ENCODE measurements at places on chromosomes 2 and 18.

DNA sequence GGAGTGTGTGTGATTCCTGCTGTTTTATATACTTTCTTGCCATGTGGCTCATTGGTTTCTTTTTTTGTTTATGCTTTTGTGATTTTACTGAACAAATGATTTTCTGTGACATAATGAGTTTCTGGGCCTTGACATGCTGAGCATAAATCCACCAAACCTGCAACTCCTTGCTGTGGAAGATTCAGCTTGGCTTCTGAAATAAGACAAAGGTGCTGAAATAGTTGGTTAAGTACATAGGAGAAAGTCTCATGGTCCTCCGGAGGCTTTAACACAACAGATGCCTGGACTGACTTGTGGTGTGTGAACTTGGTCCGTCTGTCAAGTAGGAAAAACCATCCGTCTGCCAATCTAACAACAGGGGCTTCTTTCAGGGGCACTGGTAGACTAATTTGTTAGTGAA lies 315.3 kb upstream of the CXCR4 start:
- no peak for DNase-seq

DNA sequence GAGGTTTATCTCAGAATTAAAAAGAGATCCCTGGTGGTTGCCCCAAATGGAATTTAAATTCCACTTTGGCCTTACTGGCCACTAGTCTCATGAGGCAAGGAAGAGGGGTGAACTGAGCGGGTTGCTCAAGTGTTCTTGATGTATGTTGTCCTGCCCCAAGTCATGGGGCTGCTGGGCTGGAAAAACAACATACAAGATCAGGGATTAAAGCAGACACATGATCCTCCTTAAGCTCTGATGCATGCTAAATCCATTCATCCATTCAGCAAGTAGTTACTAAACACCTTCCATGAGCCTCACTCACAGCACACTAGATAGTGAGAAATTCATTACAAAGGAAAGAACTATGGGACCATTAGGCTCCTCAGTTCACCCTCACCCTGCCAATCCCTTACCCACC lies 196.3 kb downstream of the MREG start:
- no peak for DNase-seq

DNA sequence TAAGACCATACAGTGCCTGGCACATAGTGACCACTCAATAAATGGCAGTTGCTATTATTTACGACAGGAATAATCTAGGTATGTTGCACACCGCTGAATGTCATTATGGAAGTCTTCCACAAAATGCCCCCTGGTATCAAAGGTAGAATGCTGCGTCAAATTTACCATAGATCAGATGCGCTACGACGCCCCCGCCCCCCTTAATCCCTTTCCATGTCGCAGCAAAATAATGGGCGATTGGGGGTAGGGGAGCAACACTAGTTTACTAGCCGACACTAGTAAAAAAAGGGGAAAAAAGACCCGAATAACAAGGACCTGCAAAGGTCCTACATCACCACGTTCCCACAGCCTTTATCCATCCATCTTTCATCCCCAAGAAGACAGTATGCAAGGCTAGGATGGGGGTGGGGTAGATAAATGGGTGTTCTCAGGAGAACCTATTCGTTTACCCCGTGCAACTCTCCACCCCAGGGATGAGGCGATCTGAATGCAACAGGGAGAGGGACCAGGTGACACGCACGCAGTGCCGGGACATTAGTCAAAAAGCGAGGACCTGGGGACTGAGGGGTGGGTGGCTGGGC lies 455 bp downstream of the PREPL start:
- no peak for DNase-seq

DNA sequence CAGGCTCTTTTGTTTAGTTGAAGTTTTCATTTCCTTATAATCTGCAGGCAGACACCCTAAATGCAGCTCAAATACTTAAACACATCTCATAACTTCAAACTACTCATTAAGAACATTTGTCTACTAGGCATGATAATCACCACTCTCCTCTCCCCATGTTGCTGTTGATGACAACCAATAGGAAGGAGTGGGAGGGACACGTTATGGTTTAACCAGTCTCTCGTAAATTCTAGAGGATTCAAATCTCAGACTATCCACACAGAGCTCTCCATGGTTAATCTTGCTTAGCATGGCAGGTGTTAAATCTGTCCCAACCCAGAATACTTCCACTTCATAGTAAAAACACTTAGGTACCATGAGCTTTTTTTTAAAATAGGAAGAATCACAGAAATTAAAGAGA lies 127.4 kb upstream of the AQP4 start:
- DNase-seq: no peak

GRCh38 chr2:101492936-101493473 lies 18.1 kb upstream of the RFX8 start:
- no peak for DNase-seq

GRCh38 chr2:210654091-210654490 lies 97.7 kb downstream of the CPS1 start:
- no peak for DNase-seq

DNA sequence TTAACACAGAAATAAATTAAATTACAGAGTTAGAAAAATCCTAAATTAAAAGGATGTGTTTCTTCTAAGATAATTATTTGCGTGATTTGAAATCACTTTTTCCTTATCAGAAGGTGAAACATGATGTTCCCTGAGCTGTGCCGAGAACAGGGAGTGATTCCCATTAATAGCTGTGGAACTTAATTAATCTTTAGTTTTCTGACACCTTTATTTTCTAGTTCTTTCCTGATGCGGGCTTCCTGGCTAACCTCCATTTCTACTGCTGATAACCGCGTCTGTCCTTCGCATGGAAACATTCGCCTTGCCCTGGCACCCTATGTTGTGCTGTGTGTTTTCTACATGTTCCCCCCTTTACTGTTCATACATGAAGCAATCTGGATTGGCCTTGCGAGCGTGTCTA lies 172.9 kb downstream of the FAM210A start:
- no peak for DNase-seq

GRCh38 chr2:203177361-203177760 lies 61.5 kb upstream of the CYP20A1 start:
- DNase-seq: no peak

DNA sequence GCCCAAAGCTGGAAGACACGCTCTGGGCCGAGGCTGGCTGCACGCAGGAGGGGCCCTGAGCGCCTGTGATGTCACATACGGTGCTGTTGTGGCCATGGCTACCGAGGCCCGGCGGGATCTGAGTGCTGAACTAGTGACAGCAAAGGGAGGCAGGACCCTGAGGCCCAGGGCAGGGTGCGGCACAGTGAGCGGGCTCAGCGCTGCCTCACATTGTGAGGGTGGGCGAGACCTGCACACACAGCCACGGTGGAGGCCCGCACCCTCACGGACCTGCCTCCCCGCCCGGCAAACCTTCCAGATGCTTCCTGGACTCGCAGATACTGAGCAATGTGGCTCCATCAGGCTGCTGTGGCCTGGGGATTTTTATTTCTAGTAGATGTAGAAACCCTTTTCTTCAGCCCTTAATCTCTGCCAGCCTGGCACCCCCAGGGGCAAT lies 133.8 kb upstream of the CTDP1 start:
- DNase-seq: no peak

- no peak for DNase-seq
These were observed 156.0 kb upstream of the TWIST2 start for GRCh38 chr2:238691596-238692491.

DNA sequence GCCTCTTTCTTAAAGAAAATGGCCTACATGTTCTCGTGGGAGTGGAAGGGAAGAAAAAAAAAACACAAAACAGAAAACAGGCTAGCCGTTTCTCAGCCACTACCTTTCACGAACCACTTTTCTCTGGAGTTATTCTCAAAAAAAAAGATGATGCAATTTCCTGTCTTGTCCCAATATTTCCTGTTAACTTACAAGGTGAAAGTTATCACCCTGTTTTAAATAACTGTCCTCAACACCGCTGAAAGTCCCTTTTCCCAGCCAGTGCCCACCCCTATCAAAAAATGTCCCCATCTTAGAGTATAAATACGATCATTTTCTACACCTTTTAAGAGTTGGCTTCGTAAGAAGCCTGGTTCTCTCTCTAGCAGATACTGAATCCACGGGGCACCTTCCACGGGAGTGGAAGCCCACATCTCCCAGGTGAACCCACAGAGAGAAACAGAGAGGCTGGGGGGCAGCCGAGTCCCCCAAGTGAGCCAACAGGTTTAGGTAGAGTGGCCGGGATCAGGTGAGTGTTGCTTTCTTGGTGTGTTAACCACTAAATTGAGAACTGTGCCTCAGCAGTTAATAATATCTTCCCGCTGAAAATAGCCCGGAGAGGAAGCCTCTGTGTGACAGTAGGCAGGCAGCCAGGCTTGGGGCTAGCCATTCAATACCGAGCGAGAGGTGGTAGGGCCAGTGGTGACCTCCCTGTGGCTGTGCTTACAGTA lies 15.9 kb downstream of the SMAD7 start:
- DNase-seq: no peak

- DNase-seq: no peak
These were observed 108.3 kb downstream of the PIEZO2 start for GRCh38 chr18:11040823-11041656.

GRCh38 chr18:46950064-46950656 lies 32.8 kb downstream of the KATNAL2 start:
- peak; percentile 57 for DNase-seq

GRCh38 chr2:39215545-39215944 lies 28.2 kb downstream of the CDKL4 start:
- no peak for DNase-seq

DNA sequence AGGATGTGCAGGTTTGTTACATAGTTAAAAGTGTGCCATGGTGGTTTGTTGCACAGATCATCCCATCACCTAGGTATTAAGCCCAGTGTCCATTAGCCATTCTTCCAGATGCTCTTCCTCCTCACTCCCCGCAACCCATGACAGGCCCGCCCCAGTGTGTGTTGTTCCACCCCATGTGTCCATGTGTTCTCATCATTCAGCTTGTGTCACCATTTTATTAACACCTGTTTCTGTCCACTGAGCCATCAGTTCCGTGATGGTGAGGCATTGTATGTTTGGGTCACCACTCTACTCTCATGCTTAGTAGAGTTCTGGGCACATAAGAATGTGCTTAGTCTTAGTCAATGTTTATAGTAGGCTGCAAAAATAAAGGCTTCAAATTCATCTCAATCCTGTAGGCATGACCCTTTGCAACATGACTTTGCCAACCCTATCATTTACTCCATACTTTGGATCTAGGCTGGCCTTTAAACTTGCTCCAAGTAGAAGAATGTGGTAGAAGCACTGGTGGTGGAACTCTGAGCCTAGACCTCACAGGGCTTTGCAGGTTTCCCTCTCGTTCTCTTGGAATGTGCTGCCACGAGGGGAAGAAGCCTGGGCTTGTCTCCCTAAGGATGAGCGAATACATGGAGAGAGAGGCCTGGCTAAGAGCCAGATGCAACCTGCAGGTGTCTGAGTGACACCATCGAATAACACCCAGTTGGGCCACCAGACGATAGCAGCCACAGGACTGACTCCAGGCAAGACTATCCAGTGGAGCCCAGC lies 161.5 kb downstream of the NAPG start:
- no peak for DNase-seq

DNA sequence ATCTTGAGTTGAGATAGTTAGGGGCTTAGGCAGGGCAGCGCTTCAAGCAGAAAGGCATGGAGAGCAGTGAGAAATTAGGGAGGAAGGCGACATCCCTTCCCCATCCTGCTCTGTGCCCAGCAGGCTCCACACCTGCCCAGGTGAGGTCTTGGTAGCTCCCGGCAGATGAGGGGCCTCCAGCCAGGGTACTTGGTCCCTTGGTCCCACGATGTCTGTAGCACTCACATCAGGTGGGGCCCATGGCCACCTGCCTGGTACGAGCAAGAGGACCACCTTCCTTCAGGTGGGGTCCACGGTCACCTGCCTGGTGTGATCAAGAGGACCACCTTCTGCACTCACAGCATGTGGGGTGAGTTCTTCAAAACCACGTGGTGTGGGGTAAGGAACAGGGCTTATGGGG lies 91.2 kb downstream of the GALR1 start:
- no peak for DNase-seq

GRCh38 chr2:71358931-71359671 lies 27.5 kb downstream of the ZNF638 start:
- no peak for DNase-seq

- DNase-seq: no peak
These were observed 30.6 kb upstream of the CYP1B1 start for GRCh38 chr2:38106405-38107094.

GRCh38 chr2:11863103-11863502 lies 116.7 kb downstream of the LPIN1 start:
- DNase-seq: no peak

GRCh38 chr2:200356857-200357384 lies 50.4 kb downstream of the SPATS2L start:
- DNase-seq: no peak

- no peak for DNase-seq
These were observed 2.6 kb downstream of the SCN7A start for GRCh38 chr2:166491461-166491860.

GRCh38 chr18:50981381-50981780 lies 13.5 kb downstream of the ELAC1 start:
- DNase-seq: no peak

- no peak for DNase-seq
These were observed 49.5 kb downstream of the ABCB11 start for GRCh38 chr2:168981651-168982050.

GRCh38 chr2:156649596-156649995 lies 213.4 kb downstream of the GPD2 start:
- no peak for DNase-seq

GRCh38 chr2:180715044-180715443 lies 265.4 kb upstream of the UBE2E3 start:
- no peak for DNase-seq

DNA sequence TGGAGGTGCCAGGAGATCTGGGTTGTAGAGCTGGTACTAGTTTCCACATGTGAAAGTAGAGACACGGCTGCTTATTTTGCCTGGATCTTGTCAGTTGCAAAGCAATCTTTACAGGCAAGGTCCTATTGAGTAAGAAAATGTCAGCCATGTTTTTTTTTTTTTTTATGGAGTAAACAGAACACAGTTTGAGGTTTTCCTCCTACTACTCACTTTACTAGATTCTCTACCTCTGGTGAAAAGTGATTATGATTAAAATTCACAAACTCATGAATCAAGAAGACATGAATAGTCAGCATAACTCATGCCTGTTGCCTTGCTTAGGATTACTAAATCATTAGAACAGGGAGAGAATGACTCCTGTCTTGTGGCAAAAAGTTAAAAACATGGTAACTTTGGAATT lies 70.1 kb upstream of the PNPT1 start:
- DNase-seq: no peak

GRCh38 chr2:38274286-38275276 lies 102.5 kb downstream of the ATL2 start:
- DNase-seq: peak; percentile 26

DNA sequence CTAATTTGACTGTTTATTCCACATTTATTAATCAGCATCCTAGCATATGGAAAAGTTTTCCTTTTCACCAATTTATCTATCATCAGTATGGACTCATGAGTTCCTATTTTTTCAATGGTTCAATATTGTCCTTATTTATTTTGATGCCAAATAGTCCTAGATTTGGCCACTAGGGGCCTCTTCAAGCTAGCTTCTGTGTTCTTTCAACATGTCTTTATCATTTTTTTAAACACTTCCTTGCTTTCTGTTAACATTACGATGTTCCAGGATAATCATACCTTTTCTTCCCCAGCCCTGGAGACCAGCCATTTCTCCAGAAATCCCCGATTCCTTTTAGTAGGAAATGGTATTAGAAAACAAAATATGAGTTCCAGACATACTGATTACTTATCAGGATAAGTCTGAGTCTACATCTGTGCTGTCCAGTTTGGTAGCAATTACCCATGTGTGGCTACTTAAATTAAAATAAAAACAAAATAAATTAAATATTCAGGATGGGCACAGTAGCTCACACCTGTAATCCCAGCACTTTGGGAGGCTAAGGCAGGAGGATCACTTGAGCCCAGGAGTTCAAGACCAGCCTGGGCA lies 70.6 kb downstream of the RPE start:
- no peak for DNase-seq
